Effector CD4-positive, alpha-beta T cell (primary cell): ENCODE measurements at places on chromosomes 3 and 15.

GRCh38 chr15:83077491-83078230, 10.6 kb upstream of the BTBD1 start:
- no peak for DNase-seq

- DNase-seq: no peak
Observed at GRCh38 chr3:127438951-127439350, 151.1 kb upstream of the PRR20G start.

- DNase-seq: no peak
Observed at GRCh38 chr3:176349706-176350105, 847.6 kb downstream of the TBL1XR1 start.

GRCh38 chr3:159669766-159670165, 318.9 kb upstream of the IL12A start:
- DNase-seq: no peak
